ENCODE measurements at places on chromosomes 12 and 14.

- peak; percentile 28 for DNase-seq
Observed at GRCh38 chr12:111741235-111741812, 25.4 kb upstream of the ALDH2 start.

DNA sequence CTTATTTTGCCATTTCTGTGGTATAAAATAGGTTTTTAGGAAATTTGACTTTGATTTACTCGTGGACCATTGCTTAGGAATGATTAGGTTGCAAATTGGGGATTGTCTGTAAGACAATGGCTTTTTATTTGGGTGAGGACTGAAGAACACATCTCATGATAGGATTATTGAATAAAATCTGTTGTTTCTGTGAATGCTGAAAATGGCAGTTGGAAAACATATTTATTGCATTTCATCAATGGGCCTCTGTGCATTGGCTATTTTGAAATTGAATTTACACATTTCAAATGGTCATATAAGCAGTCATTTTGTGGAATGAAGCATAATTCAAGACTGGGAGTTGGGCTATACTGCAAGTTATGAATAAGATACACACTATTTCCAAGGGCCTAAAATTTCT is 46.0 kb downstream of the FGD4 start:
- DNase-seq, result no peak

- no peak for DNase-seq
Observed at GRCh38 chr12:91868054-91868453, 277.6 kb downstream of the BTG1 start.

DNA sequence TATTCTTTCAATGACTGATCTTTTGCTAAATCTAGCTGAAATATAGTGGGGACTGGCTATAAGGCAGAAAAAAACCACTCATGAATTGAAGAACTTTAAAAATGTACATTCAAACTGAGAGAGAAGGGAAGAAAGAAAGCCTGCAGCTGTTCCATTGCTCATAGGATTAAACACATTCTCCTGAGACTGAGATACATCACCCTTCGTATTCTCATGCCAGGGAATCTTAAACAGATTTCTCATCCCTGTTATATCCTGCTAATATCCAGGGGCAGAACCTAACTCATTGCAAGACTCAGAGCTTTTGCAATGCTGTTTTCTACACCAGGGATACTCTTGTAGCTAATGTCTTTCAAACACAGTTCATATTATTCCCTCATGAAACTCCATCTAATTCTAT is 67.2 kb upstream of the ACSS3 start:
- DNase-seq, result no peak

DNA sequence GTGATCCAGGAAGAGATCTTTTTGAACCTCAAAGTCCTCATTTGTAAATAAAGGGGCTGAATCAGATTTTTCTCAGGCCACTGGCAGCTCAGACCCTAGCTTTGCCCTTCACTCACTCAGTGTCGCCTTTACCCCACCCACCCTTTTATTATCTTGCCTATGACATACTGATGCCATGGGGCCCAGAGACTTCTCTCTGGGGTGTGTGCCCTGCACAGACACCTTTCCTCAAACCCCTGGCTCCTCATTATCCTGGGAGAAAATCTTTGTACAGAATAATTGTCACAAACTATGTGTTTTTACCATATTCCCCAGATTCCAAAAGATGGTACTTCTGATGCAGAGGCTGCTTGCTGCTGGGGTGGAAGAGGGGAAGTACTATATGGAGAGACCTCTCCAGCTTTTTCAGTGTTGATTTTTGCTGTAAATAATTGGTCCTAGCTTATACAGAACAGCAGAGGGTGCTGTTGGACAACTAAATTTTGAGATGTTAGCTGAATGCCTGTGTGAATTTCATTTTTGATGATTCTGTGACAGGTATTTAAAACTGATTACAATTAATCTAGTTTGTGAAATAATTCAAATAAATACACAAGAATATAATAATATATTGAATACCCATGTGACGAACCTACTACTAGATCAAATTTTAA is 53.9 kb upstream of the DCD start:
- peak; percentile 56 for DNase-seq

DNA sequence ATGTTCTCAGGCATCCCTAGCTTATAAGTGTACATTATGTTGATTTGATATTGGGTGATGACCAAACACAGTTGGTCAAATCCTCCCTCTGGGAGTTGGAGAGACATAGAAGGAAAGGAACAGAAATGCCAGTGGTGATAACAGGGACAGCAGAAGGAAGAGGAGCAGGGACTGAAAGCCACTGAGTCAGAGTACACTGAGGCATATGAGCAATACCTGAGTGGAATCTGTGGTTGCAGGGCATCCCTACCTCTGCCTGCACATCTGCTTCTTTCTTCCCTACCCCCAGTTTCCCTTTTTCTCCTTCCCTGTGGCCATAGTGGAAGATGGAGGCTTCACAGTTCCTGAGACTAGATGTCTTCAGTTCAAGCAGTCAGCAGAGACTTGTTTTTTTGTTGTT is 44.9 kb downstream of the BICD1 start:
- DNase-seq, result no peak

- no peak for DNase-seq
Observed at GRCh38 chr12:31259136-31259886, 66.6 kb downstream of the SINHCAF start.

GRCh38 chr14:50452979-50453705 is 56.5 kb upstream of the CDKL1 start:
- DNase-seq, result peak; percentile 34
